Lung microvascular endothelial cell (primary cell): ENCODE measurements at places on chromosomes 2 and 18. TPM values are rescaled to one million over a fixed set of nuclear protein-coding genes. Genes with fewer than 3 reads are reported as not detected.

GRCh38 chr18:45551142-45551815 lies 64.0 kb upstream of the SLC14A2 start:
- no peak for DNase-seq

DNA sequence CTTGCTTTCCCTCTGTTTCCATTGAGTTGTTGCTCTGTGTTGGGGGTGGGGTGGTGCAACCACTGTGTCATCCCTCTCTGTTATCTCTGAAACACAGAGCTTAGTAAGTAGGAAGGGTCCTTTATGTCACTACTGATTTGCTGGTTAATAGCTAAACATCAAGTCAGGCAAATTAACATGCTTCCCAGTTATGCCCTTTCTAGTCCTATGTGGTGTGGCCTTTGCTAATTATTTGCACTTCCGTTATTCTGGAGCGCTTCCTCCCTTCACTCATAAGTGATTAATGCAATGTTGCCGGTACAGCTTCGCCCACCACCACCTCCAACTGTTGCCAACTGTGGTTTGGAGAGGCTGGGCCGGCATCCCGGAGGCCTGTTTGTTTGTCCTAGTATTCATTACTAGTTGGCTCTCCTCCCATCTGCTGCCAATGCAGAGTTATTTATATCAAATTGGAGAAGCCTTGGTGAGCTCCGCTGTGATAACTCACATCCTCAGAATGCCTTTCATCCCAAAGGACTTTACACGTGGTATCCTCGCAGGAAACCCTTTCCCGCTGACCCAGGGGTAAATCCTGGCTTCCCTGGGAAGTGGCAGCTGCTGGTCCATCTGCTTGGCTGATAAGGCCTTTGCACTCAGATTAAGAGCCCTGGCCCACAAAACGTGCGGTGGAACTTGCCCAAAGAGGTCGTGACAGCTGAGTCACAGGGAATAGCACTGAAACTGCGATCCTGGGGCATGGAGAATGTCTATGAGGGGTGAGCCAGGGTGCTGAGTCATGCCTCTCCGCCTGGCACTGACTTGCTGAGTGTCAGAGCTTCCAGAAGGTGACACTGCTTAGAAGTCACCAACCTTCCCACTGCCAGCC lies 72.0 kb upstream of the ZCCHC2 start:
- peak; percentile 85 for DNase-seq

The ALPG gene
- not detected in 2 replicates for total RNA-seq

The ZSCAN30 gene
- total RNA-seq = 5.2 and 6.9 TPM in 2 replicates

GRCh38 chr2:176664478-176664877 lies 395.2 kb downstream of the MTX2 start:
- no peak for DNase-seq

The RNU2-63P gene
- 70.8 and 139 TPM in 2 replicates for total RNA-seq

GRCh38 chr18:33706391-33706790 lies 128.4 kb downstream of the ASXL3 start:
- DNase-seq = no peak

- DNase-seq = no peak
Observed at GRCh38 chr2:61161888-61162287, at the start of gene C2orf74. Gene C2orf74, plus strand, starts transcription at chr2:61162188. Its CDS starts 327 bp downstream, at chr2:61162515.

- DNase-seq = no peak
Observed at GRCh38 chr18:9410515-9410914, 64.8 kb upstream of the RALBP1 start.

The WNT6 gene
- total RNA-seq = not detected in 2 replicates

The SH3RF3 gene
- total RNA-seq = 4.8 and 7.3 TPM in 2 replicates

The IL18R1 gene
- 0.20 and 0.22 TPM in 2 replicates for total RNA-seq

GRCh38 chr2:237207646-237208045 lies 122.0 kb downstream of the COPS8 start:
- no peak for DNase-seq

DNA sequence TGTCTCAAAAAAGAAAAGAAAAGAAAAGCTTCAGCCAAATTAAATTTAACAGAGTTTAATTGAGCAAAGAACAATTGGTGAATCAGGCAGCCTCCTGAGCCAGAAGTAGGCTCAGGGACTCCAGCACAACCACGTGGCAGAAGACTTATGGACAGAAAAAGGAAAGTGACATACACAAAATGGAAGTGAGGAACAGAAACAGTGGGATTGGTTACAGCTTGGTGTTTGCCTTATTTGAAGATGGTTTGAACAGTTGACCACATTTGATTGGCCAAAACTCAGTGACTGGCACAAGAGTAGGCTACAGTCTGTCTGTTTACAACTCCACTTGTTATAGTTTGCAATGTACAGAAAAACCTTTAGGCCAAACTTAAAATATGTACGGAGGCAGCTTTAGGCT lies 83.1 kb downstream of the SOCS6 start:
- DNase-seq = no peak

- DNase-seq = no peak
Observed at GRCh38 chr18:32335228-32335627, 135.5 kb downstream of the GAREM1 start.

- DNase-seq = no peak
Observed at GRCh38 chr18:26489881-26490280, 58.5 kb downstream of the KCTD1 start.

The DHRS9 gene
- total RNA-seq = not detected in 2 replicates

The ASB18 gene
- not detected in 2 replicates for total RNA-seq

- DNase-seq = peak; percentile 37
Observed at GRCh38 chr18:22711192-22711685, 221.9 kb upstream of the RBBP8 start.

DNA sequence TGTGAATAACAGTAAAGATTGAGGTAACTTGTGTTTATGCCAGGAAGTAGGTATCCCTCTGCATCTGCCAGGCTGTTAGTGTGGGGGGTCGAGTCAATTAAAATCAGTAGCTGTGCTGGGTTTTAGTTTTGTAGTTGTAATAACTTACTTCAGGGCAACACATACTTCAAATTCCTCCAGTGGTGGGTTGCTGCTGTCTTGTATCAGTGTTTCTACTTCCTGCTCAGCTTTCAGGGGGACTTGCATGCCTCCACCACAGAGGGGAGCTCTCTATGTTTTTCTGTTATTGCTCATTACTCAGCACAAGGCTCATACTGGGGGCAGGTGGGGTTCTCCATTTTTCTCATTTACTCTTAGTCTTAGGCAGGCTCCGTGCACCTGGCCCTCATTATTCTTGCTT lies 136.8 kb downstream of the CAPN13 start:
- no peak for DNase-seq

The CCDC138 gene
- 4.4 and 5.0 TPM in 2 replicates for total RNA-seq

The SULT1C2 gene
- not detected in 2 replicates for total RNA-seq

- DNase-seq = no peak
Observed at GRCh38 chr18:62928326-62928725, 213.0 kb downstream of the PHLPP1 start.

- no peak for DNase-seq
Observed at GRCh38 chr2:224395620-224396390, 6.1 kb downstream of the FAM124B start.

DNA sequence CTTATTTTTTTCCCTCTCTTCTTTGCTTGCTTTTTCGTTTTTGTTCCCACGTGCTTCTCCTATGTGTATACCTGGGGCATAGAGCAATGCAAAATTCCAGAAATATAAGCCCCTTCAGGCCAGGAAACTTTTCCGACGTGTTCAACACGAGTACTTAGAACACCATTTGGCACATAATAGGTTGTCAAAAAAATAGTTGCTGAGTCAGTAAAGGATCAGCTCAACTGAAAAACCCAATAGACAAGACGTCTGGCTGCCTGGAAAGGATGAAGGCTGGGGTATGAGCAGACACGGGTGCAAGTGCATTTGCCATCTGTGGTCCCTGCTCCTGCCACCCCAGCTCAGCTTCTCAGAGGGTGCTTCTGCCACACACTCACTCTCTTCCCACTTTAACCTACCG lies 823.0 kb upstream of the SOX11 start:
- DNase-seq = no peak

The RAB6C gene
- under 0.01 TPM in 2 replicates for total RNA-seq

The CFC1 gene
- total RNA-seq = not detected in 2 replicates

- DNase-seq = no peak
Observed at GRCh38 chr2:161019311-161019710, 140.9 kb upstream of the TANK start.

The UGT1A10 gene
- not detected in 2 replicates for total RNA-seq

The TUBA3E gene
- total RNA-seq = not detected in 2 replicates

The CPO gene
- total RNA-seq = not detected in 2 replicates

DNA sequence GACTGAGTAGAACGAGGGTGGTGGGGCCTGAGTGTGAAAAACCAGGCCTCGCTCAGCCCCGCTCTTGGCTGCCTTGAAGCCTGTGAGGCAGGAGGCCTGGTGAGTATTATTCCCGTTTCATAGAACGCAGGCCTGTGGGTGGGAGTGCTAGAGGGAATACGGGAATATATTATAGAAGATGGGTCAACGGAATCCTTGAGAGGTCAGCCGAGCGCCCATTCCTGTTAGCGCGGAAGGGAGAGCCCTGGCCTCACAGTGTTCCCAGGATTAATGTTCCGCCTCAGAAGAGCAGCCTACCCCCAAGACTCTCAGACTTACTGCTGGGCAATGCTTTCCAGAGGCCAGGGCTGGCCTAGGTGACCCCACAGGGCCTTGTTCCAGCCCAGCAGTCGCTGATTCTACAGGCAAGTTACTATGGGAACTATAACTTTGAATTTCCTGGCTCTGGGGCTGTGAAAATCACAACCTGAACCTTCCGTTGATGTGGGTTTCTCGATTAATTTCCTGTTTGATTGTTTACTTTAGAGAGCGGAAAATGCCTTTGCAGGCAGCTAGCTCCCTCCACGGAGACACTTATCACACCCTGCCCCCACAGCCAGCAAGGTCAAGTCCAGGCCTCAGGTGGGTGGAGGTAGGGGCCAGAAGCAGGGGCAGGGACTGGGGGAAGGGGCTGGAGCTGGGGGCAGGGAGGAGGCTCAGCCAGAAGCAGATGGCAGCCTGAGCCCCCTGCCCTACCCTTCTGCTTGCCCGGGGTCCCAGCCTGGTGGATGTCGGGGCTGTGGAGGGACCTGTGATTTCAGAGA lies 108.3 kb downstream of the SMAD7 start:
- peak; percentile 94 for DNase-seq

The LHCGR gene
- total RNA-seq = not detected in 2 replicates

DNA sequence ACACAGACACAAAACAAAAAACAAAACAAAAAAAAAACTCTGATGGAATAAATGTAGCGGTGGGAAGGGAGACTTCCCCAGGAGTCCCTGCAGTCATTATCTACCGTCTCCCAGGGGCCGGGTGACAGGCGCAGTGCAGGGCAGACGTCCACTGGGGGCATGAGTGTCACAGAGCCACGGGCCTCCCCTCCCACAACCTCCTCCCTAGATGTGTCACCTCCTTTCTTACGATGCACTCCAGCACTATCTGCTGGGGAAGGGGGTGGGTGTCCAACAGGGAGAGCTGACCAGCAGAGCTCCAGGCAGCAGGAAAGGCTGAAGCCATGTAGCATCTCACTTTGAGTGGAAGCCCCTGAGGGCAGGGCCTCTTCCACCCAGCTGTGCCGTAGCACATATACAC lies 84.5 kb downstream of the LONRF2 start:
- DNase-seq = no peak

DNA sequence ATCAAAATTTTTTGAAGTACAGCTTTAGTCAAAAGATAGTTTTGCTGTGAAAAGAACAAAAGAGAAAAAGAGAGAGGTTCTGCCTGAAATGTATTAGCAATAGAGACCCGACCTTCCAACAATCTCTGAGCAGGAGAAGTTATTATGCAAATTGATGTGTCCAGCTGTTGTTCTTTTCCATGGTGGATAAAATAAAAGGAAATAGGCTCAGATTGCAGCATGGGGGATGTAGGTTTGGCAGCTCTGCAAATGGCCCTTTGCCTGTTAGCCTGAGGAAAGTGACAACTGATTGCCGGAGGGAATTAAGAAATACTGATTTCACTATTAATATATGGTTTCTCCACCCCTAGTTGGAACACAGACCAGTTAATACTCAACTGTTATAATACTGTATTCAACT lies 1283.2 kb upstream of the NXPH2 start:
- DNase-seq = no peak

GRCh38 chr2:10033251-10034006 lies 9.9 kb upstream of the KLF11 start:
- DNase-seq = no peak

The RTP5 gene
- total RNA-seq = not detected in 2 replicates

DNA sequence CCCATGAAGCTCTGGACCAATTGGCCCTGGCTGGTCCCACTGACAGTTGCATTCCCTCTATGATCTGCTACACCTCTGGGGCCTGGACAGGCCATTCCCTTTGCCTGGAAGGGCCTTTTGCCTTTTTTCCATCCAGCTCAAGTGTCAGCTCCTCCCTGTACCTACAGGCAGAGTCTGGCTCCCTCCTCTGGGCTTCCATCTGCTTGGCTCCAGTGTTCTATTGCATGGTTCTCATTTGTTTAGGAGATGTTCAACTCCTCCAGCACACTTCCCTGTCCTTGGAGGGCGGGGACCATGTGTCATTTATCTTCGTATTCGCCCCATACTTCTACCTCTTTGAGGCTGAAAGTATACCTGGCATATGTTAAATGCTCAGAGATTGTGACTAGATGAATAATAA lies 61.1 kb downstream of the PRKCE start:
- DNase-seq = peak; percentile 17

- no peak for DNase-seq
Observed at GRCh38 chr2:240170354-240170735, 29.9 kb upstream of the OTOS start.

The XRCC5 gene
- 163 and 183 TPM in 2 replicates for total RNA-seq

The CXCR1 gene
- not detected in 2 replicates for total RNA-seq

- DNase-seq = no peak
Observed at GRCh38 chr2:26807788-26808460, 22.1 kb downstream of the CENPA start.

GRCh38 chr2:106960683-106961161 lies 74.8 kb upstream of the ST6GAL2 start:
- no peak for DNase-seq

The PPM1G gene
- total RNA-seq = 74.8 and 78.8 TPM in 2 replicates

The BOK gene
- total RNA-seq = 37.7 and 113 TPM in 2 replicates

DNA sequence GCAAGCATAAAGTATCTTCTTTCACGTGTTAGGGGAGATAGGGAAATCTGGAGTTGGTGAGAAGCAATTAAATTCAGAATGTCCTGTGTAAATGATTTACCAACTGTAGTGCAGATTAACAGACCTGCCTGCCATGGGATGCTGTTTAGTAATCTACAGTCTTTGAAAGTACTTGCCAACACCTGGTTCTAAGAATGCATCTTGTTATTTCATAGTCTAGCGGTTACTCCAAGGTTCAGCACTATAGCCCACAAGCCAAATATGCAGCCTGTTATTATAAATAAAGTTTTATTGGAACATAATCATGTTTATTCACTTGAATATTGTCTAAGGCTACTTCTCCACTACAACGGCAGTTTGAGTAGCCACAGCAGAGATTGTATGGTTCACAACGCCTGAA lies 100.8 kb downstream of the OSBPL6 start:
- DNase-seq = no peak

The NT5C1B gene
- not detected in 2 replicates for total RNA-seq

The CHN1 gene
- 8.1 and 8.5 TPM in 2 replicates for total RNA-seq
